ENCODE measurements at places on chromosomes 3 and 15.

DNA sequence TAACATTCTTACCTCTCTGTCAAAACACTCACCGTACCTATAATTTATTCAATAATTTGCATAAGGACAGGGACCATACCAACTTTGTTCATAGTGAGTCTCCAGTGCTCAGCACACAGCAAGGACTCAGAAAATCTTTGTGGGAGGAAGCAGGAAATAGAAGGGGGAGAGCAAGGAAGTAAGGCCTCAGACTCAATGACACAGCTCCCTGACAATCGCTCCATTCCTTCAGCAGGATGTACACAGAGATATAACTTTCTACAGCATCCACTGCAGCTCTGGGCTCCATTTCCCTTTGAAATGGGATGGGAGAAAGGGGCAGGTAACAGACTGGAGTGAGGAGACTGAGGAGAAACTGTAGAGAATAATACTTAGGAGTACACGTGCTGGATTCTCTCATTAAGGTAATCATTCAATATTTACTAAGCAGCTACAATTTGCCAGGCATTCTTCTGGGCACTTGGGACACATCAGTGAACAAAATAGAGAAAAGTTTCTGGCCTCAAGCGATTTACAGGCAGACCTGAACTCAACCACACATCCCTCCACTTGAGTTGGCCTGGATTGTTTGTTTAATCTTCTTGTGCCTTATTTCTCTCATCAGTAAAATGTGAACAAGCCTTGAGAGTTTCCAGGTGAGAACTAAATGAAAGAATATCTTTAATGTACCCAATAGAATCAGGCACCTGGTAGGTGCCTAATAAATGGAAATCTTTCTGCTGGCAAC, 330.3 kb upstream of the THBS1 start:
- no peak for DNase-seq

GRCh38 chr3:43286115-43286840, at the start of gene SNRK:
Gene SNRK, plus strand, starts transcription at chr3:43286540. Its CDS starts 16,664 bp downstream, at chr3:43303204.
- DNase-seq = peak; percentile 11

- no peak for DNase-seq
Observed at GRCh38 chr3:48505146-48505545, 1.2 kb upstream of the SHISA5 start.

DNA sequence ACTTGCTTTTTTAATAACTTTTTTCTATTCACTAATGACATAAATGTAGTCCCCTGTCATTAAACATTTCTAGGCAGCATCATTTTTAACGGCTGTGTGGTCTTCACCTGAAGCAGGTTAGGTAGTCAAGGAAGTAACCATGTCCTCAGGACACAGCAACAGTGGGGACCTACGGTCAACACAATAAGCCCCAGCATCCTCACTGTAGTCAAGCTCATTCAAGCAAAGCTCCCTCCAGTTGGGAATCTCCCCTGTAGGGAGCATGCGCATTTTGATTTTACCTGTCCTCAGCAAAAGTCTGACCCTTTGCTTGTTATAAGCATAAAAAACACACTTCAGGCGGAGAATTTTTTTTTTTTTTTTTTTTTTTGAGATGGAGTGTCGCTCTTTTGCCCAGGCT, 151.4 kb downstream of the SHQ1 start:
- DNase-seq = no peak

DNA sequence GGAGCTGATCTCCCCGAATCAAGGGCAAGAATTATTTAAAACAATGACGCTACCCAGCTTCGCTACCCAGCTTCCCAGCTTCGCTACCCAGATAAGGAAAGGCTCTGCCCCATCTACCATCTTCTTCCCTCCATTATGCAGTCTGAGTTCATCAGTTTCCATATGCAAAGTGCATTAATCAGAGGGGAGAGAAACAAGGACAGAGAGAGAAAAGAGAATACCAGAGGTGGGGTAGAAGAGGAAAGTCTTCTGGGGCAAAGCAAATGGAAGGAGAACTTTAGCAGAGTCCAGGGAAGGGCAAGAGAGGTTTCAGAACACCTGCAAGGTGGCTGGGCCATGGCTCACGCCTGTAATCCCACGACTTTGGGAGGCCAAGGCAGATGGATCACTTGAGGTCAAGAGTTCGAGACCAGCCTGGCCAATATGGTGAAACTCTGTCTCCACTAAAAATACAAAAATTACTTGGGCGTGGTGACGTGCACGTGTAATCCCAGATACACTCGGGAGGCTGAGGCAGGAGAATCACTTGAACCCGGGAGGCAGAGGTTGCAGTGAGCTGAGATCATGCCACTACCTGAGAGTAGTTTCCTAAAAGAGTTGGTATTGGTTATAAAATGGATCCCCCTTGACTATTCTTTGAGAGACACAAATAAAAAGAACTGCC, 70.4 kb upstream of the SPATA12 start:
- DNase-seq = no peak

DNA sequence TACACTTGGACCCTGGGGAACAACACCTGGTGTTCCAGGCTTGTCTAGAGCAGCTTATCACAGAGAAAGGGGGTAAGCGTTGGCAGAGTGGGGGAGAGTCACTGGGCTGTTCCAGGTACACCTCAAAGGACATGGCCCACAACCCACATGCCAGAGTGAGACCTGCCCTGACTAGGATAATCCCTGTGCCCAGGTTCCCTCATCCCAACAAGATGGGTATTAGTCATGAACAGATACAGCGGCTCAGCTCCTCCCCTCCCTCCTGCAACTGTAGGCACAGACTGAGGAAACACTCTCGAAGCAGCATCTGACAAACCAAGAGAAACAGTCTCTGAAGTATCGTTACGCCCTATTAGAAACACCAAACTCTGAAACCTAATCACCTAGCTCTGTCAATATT, 32.1 kb upstream of the RPS17 start:
- no peak for DNase-seq

DNA sequence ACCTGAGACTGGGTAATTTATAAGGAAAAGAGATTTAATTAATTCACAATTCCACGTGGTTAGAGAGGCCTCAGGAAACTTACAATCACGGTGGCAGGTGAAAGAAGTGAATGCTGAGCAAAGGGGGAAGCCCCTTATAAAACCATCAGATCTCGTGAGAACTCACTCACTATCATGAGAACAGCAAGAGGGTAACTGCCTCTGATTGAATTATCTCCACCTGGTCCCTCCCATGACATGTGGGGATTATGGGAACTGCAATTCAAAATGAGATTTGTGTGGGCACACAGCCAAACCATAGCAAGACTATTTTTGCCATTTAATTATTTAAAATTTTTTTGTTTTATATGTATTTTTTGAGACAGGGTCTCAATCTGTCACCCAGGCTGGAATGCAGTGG, 27.0 kb upstream of the KCTD6 start:
- no peak for DNase-seq

GRCh38 chr15:33278816-33279612, 31.8 kb upstream of the RYR3 start:
- DNase-seq = no peak

DNA sequence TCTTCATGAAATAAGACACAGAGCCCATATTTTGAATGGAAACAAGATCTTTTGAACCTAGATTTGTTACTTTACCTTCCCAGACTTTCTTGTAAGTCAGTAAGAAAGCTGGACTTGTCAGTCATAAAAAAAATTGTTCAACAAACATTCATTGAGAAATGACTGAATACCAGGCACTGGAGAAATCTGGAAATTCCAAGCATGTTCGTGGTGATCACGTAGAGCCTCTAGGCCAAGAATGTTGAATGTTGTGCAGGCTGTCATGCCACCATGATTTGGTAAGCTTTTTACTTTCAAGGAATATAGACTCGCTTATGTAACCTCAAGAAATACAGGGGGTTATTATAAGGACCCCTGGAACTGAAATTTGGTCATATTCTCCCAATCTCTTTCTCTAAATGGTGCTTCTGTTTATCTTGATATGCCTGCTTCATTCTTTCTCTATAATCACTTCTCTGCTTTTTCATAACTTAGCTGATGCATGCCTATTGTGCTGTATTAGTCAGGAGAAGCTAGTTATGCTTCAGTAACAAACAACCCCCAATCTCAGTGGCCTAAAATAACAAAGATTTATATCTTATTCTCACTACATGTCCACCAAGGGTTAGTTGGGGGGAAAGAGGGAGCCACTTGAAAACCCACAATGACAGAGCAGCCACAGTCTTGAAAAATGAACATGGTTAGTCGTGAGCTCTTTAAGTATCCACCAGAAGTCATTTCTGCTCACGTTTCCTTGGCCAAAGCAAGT, 3.4 kb upstream of the TPM1 start:
- DNase-seq = no peak

GRCh38 chr15:80459818-80460217, 55.6 kb downstream of the ARNT2 start:
- DNase-seq = no peak

- no peak for DNase-seq
Observed at GRCh38 chr15:101724675-101725005, 367 bp upstream of the TARS3 start.

DNA sequence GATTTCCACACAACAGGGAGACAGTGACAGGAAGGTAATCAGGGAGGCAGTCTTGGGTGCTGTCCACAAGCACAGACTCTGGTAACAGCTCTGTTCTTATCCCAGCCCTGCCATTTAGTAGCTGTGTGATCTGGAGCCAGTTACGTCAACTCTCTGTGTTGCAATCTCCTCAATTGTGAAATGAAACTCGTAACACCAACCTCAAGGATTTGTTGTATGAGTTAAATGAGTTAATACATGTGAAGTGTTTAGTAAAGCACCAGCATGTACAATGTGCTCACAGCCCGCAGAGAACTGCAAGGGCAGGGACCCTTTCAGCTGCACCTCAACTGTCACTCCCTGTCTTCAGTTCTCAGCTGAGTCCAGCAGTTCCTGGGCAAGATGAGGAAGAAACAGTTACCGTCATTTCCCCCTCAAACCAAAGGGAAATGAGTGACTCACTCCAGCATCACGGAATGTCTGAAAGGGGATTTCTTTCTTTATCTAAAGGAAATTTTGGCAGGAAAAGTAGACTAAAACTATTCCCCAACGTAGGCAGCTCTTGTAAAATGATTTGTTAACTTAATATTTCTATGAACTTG, 39.9 kb upstream of the MB21D2 start:
- peak; percentile 59 for DNase-seq

DNA sequence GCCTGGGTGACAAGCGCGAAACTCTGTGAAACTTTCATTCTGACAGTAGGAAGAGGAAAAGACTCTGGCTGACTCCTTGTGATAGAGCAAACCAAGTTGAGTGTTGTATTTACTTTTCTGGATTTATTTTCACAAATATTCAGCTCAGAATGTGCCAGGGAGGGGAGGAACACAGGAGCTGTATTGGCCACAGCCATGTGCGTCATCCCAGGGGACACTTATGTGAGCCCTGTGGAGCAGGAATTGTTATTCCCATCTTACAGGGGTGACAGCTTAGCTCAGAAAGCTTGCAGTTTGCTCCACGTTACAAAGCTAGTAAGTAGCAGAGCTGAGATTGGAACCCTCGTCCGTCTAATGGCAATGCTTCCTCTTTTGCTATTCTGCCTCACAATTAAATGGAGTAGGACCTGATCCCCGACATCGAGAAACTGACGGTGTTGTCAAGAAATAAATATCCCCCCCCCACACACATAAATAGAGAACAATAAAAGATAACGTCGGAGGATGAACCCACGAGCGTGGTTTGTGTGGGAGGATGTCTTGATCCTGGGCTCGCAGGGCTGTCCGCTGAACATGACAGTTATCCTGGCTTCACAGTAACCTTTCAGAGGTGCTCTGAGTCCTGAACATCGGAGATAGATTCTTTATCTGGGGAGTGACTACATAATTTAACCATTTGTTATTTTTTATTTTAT, 151.6 kb upstream of the CTDSPL start:
- DNase-seq = no peak

DNA sequence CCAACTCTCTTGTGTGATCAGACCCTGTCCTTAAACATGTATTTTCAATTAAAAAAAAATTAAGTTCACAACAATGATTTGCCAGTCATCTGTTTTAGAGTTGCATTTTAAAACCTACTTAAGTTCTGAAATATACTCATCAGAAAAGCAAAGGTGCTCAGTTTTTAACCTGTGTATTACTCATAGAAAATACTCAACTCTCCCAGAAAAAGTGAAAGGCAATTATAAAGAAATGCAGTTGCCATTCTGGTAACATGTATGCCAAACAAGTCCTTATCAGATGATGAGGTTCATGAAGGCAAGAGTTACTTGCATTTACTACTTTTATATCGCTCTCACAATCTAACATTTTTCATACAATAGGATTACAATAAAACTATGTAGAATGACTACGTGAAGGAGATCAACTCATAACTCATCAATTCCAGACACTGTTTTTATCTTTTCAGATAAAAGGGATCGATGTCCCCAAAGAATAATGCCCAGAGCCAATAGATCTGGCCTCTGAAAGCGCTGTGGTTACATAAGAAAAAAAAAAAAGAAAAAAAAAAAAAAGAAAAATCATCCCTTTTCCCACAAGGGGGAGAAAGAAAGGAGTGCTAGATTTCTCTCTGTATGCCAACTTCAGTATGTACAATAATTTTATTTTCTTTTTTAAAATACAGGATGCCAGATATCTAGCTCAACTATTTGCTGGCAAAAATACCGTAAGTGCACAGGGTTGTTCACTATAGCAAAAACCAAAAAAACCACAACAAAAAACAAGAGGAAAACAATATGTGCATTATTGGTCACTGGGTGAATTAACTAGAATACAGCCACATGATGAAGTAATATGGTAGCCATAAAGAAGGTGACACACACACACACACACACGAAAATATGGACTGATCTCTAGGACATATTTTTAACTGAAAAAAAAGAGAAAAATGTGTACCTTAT, 137.4 kb downstream of the NR1I2 start:
- no peak for DNase-seq

DNA sequence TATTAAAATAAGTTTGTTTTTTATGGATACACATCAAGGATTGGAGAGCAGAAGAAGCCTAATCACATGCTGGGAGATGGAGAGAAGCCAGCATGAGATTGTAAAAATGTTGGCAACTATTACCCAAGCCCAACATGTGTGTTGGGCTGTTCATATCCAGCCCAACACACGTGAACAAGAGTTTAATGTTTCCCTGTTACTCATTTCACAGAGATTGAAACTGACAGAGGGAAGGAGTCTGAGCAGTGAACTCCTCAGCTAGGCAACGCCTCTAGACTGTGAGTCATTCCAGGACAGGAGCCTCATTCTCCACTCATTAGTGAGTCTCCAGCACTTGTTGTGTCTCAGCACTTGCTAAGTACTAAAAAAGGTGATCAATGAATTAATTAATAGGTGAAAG, 43.2 kb upstream of the CMSS1 start:
- no peak for DNase-seq

DNA sequence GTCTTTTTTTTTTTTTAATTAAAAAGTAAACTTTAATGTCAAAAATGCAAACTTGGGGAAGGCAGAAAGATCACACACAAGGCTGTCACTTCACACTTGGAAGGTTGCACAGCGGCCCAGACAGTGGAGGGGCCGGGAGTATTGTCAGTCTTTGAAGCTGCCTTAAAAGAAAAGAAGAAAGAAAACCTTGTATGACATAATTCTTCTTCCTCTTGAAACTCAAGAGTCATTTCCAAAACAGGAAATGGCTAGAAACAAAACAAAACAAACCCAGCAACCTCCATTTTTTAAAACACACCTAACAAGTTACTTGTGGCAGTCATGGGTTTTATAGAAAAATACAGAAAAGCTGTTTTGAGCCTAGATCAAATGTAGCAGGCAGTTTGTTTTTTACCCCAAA, 68.1 kb upstream of the MAGI1 start:
- DNase-seq = no peak

- DNase-seq = no peak
Observed at GRCh38 chr3:36923523-36923943, 21.3 kb downstream of the TRANK1 start.

- DNase-seq = no peak
Observed at GRCh38 chr3:185561958-185562357, 9.6 kb upstream of the LIPH start.

All from DMS 273 treated with DMSO at 0.1 percent for 48 hours (cell line).